MCF 10A (cell line): ENCODE measurements at places on chromosomes 13 and 19. TPM values are rescaled to one million over a fixed set of nuclear protein-coding genes. Genes with fewer than 3 reads are reported as not detected.

- H3K27ac ChIP-seq, result no peak overlapping the region
- no peak overlapping the region for H3K4me3 ChIP-seq
- H3K36me3 ChIP-seq, result peaks cover 6% of the 10 kb centered on the region
- peaks cover 17% of the 10 kb centered on the region for H3K27me3 ChIP-seq
- peak; percentile 27 for DNase-seq
- no peaks in the 10 kb centered on the region for H3K4me1 ChIP-seq
These were observed 20.3 kb downstream of the C19orf81 start for GRCh38 chr19:50669302-50670101.

GRCh38 chr13:79590394-79590676 lies 109.4 kb downstream of the NDFIP2 start:
- H3K4me1 ChIP-seq, result peaks cover 27% of the 10 kb centered on the region
- H3K27me3 ChIP-seq, result no peaks in the 10 kb centered on the region
- no peaks in the 10 kb centered on the region for H3K36me3 ChIP-seq
- no peak for DNase-seq

The AZU1 gene
- not detected in 2 replicates for total RNA-seq

The FCER2 gene
- total RNA-seq, result not detected in 2 replicates

The NLRP11 gene
- total RNA-seq, result not detected in 2 replicates

The B3GNT8 gene
- total RNA-seq, result not detected in 2 replicates
